ENCODE measurements at places on chromosomes 7 and 10. TPM values are rescaled to one million over a fixed set of nuclear protein-coding genes. Genes with fewer than 3 reads are reported as not detected.

The ERV3-1 gene
- total RNA-seq = 6.2 TPM

The SSC4D gene
- total RNA-seq = not detected

The MSS51 gene
- 0.67 TPM for total RNA-seq

The SPDYE18 gene
- total RNA-seq = not detected

The CPA5 gene
- not detected for total RNA-seq

The TMEM168 gene
- 32.7 TPM for total RNA-seq
